Hematopoietic multipotent progenitor cell treated with erythropoietin and hydrocortisone succinate and interleukin-3 and kit ligand, for 17 days (in vitro differentiated cells): ENCODE measurements at places on chromosomes 7 and 10.

DNA sequence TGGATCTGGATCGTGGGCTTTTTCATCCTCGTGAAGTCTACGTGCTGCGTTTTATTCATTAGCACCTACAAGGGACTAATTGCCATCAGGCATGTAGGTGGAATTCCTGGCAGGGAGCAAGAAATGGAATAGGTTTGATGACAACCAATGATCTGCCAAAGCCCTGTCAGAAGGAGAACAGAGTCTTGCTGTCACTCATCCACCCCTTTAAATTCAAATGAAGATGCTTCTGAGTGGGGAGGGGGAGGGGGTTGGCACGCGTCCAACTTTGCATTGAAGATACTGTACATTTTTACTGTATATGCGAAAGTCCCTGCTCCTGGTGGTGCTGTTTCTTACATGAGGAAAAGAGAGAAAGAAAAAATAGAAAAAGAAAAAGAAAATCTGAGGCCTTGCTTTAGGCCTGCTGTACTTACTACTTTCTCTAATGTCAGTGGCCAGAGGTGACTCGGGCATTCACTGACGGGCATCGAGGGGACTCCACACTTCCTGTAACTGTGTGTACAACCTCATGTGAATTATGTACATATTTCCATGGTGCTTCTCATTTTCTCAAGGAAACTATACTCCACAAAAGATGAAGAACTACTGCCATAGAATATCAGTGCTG, 569.1 kb downstream of the INHBA start:
- DNase-seq, result no peak

- no peak for DNase-seq
Observed at GRCh38 chr10:78254013-78254412, 220.3 kb downstream of the RPS24 start.

DNA sequence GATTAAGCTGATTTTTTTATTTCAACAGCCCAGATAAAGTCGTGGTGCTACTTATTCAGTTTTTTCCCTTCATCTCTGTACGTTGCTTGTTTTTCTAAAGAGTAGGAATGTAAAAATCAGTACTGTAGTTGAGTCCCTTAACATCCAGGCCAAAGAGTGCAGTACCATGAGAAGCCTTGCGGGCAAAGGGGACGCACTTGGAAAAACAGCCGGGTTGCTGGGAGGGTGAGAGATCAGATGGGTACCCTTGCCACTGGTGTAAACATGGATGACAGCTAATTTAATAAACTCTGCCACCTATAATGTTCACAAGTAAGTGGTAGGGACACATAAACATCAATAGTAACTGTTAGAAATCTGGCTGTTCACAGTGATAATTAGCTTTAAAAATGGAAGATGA, 175.9 kb downstream of the POU6F2 start:
- DNase-seq, result no peak

DNA sequence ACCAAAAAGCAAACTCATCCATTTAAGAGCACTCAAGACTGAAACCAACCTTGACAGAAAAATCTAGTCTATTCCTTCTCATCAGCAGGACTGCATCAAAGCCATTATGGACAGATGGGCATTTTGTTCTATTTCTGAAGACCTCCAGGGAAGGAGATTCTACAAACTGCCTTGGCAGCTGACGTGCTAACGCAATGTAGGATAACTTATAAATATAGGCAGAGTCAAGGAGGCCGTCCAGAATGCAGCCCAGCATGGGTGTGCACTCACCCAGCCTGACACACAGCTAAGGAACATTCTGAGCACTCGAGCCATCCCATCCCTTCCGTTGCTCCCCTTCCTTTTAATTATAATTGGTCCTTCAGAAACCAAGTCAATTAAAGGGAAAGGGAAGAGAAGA, 25.3 kb upstream of the NEBL start:
- no peak for DNase-seq

GRCh38 chr7:118436663-118437062, 212.2 kb downstream of the ANKRD7 start:
- no peak for DNase-seq

- DNase-seq, result no peak
Observed at GRCh38 chr10:124993736-124994451, 52.0 kb downstream of the ZRANB1 start.

GRCh38 chr10:35232527-35232926, 103.8 kb upstream of the CCNY start:
- DNase-seq, result no peak

DNA sequence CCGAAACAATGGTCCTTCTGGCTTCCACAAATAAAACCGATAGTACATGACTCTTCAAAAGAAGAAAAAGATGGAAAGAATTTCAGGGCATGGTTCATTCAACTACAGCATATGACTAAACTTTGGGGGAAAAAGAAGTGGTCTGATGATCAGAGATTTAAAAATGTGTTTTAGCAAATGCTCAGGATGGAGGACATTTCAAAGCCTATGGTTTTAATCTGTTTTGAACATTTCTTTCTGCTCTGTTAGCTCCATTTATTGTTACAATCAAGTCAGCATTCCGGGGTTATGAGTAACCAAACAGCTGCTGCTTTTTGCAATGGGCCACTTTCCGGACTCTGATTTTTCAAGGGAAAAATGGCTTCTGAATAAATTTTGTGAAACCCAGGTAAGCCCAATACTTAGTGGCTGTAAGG, 142.4 kb downstream of the CUBN start:
- no peak for DNase-seq

DNA sequence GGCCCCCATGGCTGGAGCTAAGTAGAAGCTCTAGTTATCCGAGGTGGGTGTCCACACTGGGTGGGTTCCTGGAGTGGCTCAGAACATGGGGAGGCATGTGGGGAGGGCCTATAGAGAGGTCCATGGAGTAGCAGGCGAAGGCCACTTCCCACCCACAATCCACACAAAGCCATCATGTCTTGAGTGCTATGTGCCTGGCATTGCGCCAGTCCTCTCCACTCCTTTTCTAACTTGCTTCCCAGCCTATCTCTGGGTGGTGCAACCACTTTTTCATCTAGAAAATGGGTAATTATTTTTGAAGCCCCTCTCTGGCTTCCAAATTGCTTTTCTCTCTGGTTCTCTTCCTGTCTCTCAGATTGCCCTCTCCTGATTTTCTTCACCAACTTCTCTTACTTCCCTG, 263.6 kb downstream of the PHTF2 start:
- DNase-seq, result no peak

DNA sequence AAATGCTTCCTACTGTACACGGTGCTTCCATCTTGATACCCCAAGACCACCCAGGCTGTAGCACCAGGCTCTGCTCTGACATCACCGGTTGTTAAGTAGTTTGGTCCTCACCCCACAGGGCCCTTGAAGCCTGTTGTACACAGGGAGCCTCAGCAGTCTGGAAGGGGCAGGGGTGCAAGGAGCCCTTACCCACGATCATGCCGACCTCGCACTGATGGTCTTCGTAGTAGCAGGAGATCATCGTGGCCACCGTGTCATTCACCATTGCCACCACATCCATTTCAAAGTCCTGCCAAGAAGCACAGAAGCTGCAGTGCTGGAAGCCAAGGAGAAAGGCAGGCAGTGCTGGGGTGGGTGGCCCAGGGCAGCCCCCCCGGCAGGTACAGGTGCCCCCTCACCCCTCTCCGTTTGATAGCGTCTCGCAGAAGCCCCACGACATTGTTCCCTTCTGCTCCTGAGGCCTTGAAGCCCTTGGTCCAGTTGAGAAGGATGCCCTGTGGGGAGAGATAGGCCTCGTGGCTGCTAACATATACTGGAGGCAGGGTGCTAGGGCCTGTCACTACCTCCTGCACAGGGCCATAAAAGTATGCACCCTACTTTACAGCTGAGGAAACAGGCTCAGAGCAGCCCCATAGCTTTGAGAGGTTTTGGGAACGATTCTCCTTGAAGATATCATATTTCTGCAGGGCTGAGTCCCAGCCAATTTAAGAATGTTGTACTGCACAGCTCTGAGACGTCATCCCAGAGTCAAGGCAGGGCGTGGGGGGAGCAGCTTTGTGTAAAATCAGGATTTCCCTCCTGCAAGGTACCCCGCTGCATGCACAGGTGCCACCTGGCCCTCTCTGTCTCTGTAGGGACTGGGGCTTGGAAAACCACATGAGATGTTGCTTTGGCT, 8.7 kb upstream of the MYL7 start:
- no peak for DNase-seq

DNA sequence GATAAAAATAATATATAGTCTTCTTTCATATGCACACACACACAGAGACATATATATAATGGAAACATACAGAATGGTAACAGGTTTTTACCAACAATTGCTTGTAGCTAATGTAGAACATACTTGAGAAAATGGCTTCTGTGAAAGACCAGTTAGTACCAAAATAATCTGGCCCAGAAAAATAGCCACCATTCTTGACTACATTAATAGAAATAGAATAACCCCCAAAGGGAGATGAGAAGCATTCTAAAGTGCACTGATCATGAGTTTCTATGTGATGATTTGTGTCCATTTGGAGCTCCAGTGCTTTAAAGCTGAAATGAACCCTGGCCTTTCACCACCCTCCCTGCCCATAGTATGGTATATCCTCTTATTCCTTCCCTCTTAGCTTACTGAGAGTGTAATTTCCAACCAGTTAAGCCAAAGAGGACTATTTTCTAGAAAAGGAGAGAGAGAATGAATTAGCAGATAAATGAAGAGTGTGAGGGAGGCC, 22.9 kb upstream of the IFIT2 start:
- no peak for DNase-seq

DNA sequence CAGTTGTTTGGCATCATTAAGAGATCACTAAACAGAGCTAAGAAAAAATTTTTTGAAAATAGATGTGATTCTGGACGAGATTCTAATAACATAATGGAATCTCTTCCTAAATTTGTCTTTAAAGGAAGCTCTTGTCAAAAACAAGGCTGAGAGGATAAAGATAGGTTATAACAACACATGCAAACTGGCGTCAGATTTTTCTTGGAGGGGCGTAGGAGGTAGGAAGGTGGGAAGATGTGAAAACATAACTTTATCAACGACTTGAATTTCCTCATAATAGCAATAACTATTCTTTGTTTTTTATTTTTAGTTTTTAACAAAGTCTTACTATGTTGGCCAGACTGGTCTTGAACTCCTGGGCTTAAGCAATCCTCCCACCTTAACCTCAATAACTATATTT, 31.8 kb upstream of the JCAD start:
- DNase-seq, result no peak

GRCh38 chr7:44894888-44895580, 9.7 kb upstream of the PURB start:
- no peak for DNase-seq

DNA sequence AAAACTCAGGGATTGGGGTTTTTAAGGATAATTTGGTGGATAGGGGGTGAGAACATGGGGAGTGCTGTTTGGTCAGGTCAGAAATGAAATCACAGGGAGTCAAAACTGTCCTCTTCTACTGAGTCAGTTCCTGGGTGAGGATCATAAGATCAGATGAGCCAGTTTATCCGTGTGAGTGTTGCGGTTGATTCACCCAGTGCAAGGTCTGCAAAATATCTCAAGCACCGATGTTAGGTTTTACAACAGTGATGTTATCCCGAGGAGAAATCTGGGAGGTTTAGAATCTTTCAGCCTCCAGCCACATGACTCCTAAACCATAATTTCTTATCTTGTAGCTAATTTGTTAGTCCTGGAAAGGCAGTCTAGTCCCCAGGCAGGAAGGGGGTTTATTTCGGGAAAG, 31.7 kb upstream of the AGR2 start:
- no peak for DNase-seq

GRCh38 chr10:110784198-110784597, 87.5 kb upstream of the PDCD4 start:
- no peak for DNase-seq

DNA sequence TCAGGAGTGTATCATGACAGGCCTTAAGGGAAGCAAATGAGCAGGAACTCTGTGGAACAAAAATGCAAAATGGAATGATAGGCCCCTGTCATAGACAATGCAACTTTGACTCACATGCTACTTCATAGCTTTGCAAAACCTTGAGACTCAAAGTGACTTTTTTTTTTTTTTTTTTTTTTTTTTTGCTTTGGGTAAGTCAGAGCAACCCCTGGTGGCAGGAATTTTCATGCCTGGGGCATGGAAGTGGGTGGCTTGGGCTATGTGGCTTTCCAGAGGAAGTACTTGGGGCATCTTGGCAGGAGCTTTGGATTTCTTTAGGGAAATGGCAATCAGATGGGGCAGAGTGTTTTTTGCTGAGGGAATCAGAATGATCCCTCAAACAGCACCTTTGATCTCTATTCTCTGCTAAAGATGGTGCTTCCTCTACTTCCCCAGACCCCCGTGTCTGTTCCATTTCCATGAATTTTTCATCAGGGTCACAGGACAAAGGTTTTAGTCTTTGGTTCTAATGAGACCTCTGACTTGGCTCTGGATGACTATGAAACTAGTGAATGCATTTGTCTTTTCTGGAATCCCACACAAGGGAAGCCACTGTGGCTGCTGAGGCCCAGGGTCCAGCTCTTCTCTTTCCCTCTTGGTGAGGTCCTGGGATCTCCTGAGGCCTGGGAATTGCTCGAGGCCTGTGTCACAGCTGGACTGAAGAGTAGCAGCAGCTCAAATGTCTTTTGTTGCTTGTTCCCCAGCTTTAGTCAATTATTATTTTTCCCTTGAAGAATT, 62.8 kb downstream of the TACC2 start:
- no peak for DNase-seq

- no peak for DNase-seq
Observed at GRCh38 chr10:97428572-97428981, 2.6 kb downstream of the PGAM1 start.

GRCh38 chr10:48608976-48609375, 4.1 kb upstream of the ARHGAP22 start:
- no peak for DNase-seq

GRCh38 chr10:127018298-127018650, 113.0 kb downstream of the DOCK1 start:
- DNase-seq, result no peak

- DNase-seq, result no peak
Observed at GRCh38 chr7:157018328-157018996, 8.0 kb upstream of the MNX1 start.

GRCh38 chr10:1465418-1465911, 271.9 kb downstream of the ADARB2 start:
- DNase-seq, result no peak

GRCh38 chr7:77697535-77697831, 1.2 kb downstream of the RSBN1L start:
- no peak for DNase-seq

DNA sequence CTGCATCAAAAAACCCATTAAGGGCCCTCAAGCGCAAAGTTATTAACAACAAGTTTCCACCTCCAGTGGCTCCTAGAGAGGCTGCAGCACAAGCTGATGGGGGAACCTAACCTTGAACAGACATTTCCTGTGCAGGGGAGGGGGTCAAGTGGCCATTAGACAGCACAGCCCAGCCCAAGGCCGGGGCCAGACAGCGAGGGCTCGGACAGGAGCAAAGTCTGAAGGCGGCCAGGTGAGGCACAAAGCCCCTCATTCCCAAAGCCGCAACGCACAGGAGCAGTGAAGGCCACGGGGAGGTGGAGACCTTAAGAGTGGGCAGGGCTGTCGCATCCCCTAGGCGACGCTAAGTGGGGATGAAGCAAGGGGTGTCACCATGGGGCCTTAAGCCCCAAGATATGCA, 73.2 kb upstream of the ZNF746 start:
- no peak for DNase-seq

- DNase-seq, result no peak
Observed at GRCh38 chr10:80284522-80284921, 4.9 kb downstream of the MAT1A start.
